Ascending aorta (tissue), 2 donors: ENCODE measurements at places on chromosomes 5 and 9.

- DNase-seq, result no peak
Observed at GRCh38 chr5:179302499-179303185, 42.6 kb downstream of the ADAMTS2 start.

DNA sequence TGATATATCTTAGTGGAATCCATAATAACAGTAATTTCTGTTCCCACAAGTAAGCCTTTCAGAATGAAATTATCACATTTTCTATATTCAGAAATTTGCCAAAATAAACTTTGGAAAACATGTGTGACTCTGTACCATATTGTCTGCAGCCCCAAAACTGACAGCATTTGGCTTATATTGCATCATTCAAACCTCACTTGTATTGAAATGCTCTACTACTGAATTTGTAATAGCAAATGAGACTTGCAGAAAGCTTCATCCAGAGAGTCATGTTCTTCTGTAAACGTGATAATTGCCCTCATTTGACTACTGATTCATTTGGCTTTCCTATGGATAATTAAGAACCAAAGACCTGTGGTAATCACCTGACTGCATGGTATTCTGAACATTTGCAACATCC, 1249.5 kb upstream of the CDH18 start:
- no peak for DNase-seq

DNA sequence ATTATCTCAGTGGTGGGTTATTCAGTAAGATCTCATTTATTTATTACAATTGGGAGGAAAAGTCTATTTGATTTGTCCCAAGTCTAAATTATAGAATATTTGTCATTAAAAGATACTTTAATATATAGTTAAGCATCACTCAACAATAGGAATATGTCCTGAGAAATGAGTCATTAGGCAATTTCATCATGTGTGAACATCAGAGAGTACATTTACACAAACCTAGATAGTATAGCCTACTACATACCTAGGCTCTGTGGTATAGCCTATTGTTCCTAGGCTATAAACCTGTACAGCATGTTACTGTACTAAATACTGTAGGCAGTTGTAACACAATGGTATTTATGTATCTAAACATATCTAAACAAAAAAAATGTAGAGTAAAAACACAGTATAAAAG, 135.0 kb upstream of the RASA1 start:
- DNase-seq, result no peak

DNA sequence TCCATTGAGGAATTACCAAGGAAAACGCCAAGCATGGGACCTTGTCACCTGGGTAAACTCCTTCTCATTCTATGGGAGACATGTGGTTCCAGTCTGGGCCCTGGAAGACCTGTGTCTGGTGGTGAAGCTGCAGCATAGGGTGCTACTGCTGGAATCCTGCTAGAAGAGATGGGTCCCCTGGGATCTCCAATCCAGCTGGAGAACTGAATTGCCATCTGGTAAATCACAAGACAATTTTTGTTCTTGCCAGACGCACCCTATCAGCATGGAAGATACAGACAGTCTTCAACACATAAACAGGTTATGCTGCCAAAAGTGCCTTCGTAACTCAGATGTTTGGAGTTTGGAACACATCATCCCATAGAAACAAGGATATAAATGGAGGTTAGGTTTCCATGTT, 424.0 kb upstream of the BRINP1 start:
- DNase-seq, result no peak

DNA sequence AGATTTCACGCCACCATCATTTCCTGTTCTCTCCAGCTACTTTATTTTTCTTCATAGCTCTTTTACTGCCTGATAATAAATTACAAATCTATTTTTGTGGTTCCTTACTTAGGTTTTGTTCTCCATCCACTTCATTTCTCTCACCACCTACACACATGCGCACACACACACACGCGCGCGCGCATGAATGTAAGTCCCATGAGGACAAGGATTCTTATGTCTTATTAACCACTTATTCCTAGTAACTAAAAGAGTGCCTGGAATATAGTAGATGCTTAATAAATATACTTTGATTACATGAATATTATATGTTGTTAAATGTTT, 116.5 kb downstream of the TRPM6 start:
- no peak for DNase-seq

DNA sequence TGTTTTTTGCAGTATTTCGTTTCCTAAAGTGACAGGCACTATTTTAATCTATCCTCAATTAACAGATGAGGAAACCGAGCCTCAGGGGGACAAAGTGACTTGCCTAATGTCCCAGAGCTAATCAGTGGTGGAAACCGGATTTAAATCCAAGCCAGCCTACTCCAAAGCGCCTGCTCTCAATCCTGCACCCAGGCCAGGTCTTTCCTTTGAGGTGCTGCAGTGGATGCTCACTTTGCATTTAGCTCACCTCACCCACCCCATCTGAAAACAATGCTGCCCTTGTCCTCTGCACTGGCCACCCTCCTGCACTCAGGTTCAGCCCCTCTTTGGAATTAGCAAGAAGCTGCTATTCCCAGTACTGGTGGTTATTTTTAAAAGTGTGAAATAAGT, 16.0 kb downstream of the ANGPTL2 start:
- no peak for DNase-seq

DNA sequence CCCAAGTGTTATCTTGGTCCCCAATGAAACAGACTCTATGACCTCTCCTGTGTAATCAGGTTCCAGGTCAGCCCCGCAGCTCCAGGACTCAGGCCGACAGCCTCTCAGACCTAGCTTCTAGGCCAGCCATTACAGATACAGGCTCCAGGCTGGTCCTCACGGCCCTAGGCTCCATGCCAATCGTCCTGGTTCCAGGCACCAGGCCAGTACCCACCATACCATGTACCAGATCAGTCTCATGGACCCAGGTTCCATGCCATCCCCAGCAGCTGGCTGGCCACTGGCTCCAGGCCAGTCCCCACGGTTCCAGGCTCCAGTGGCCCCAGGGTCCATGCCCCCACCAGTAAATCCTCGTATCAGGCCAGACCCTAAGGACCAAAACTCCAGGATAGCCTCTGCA, 1326.6 kb upstream of the C9orf72 start:
- DNase-seq, result no peak

DNA sequence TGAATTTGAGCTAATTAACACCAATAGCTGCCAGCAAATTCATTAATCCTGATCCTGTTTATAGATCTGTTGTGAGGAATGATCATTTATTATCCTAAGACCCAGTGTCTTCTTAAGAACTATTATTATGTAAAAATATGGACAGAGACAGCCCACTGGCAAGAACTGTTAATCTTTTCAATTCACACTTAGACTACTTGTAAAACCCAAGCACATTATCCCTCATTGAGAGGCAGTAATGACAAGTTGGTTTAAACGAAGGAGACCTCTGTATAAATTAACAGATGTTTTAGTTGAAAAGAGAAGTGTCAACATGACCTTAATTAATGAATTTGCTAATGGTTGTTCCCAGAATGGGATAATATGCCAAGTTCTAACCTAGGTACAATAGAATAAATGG, 270.3 kb upstream of the IZUMO3 start:
- no peak for DNase-seq
